ENCODE measurements at places on chromosomes 3 and 15.

- DNase-seq = no peak
Measured at GRCh38 chr3:138049157-138049919, 39.4 kb downstream of the CLDN18 start.

GRCh38 chr15:80976851-80977250, 12.8 kb downstream of the MESD start:
- no peak for DNase-seq

- DNase-seq = no peak
Measured at GRCh38 chr15:83720468-83720867, 66.5 kb downstream of the ADAMTSL3 start.

DNA sequence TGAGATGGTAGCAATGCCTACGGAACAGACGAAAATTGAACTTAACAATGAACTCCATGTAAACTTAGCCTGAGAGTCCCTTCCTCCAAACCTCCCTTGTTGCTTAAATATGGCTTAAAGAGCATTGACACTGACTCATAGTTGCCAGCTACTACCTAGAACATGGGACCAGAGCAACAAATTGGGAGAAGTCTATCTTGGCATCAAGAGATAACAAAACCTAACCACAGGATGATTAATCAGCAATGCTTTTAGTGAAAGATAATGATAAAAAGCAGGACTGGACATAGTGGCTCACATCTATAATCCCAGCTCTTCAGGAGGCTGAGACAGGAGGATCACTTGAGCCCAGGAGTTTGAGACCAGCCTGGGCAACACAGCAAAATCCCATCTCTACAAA, 117.8 kb upstream of the MNS1 start:
- DNase-seq = no peak

DNA sequence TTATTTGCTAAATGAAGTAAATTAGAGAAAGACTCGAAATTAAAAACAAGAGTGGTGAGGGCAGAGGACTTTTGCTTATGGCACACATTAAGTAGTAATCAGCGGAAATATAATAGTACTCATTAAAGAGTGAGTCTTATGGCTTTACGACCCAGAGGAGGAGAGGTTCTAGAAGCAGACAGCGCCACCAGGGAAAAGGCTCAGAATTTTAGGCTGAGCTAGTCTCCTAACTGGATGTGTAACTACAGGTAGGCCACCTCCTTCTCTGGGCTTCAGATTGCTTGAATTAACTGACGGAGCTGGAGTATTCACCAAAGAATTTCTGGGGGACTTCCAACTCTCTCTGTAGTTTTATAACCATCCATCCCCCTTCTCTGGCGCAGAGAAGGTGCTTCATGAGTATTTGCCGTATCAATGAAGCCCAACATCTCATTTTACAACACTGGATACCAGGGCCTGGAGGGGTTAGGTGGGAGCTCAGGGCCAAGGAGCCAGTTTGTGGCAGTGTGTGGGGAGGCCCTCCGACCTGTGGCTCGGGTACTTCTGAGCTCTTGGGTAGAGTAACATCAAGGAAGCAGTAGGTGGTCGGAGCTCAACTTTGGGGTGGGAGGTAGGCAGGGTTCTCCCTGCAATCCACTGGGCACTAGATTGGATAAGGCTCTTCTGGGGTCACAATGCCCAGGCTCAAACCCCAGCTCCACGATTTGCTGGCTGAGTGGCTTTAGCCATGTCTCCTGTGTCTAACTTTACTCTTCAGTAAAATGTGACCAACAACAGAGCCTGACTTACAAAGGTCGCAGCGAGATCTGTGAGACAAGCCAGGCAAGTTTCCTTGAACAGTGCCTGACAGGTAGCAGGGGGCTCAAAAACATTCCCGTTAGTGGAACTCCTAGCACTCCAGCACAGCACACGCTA, 1.1 kb downstream of the CHCHD4 start:
- DNase-seq = no peak

GRCh38 chr15:83012076-83012426, 612 bp upstream of the C15orf40 start:
- DNase-seq = no peak

GRCh38 chr3:129582799-129583198, 23.7 kb downstream of the PLXND1 start:
- no peak for DNase-seq

DNA sequence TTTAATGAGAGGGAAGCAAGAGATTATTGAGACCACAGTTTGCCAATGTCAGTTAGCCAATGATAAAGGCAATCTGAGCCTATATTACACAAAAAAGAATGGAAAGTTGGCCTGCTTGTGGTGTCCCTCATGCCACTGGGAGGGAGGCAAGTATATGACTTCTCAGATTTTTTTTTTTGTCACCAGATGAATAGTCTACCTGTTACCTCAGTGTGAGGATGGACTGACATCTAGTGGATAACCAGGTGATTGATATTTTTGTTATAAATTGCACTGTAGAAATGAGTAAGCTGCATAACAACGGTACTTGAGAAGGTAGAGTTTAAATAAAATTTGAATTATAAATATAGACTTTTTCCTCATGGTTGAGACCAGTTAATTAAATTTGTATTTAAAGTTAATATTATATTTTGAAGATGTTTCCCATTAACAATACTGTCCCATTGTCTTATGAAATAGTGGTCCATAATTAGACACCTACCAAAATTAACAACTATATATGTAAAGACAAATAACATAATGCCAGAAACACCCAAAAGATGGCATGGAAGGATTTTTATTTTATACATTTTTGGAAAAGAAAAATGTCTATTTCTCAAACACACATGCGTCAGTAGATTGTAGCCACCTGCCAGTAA, 237.8 kb upstream of the GADL1 start:
- no peak for DNase-seq

DNA sequence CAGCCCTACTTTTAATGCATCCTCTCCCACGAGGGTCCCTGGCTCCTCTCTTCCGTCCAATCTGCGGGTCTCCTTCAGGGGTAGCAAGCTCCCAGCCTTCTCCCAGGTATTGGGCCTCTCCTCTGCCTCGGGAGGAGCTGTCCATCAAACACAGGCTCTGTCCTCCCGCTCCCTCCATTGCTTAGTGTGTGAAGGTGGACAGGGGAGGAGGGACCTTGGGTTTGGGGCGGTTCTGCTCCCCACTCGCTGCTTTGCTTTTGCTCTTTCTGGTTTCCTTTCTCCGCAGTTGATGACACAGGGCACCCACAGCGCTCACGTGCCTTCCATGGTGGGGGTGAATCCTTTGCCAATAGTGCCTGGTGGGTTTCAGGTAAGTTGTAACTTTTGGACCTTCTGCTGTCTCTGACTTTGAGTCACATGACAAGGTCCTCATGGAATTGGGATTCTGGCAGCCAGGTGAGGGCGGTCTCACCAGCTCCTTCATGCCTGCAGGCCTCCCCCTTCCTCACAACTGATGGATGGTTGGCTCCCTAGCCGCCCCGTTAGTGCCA, 18.9 kb downstream of the MUC20 start:
- DNase-seq = no peak
